ENCODE measurements at places on chromosomes 5 and 9.

GRCh38 chr9:136572003-136572827 lies 26.4 kb upstream of the NOTCH1 start:
- DNase-seq, result no peak

- DNase-seq, result no peak
Measured at GRCh38 chr9:131695366-131695765, 44.5 kb downstream of the RAPGEF1 start.

DNA sequence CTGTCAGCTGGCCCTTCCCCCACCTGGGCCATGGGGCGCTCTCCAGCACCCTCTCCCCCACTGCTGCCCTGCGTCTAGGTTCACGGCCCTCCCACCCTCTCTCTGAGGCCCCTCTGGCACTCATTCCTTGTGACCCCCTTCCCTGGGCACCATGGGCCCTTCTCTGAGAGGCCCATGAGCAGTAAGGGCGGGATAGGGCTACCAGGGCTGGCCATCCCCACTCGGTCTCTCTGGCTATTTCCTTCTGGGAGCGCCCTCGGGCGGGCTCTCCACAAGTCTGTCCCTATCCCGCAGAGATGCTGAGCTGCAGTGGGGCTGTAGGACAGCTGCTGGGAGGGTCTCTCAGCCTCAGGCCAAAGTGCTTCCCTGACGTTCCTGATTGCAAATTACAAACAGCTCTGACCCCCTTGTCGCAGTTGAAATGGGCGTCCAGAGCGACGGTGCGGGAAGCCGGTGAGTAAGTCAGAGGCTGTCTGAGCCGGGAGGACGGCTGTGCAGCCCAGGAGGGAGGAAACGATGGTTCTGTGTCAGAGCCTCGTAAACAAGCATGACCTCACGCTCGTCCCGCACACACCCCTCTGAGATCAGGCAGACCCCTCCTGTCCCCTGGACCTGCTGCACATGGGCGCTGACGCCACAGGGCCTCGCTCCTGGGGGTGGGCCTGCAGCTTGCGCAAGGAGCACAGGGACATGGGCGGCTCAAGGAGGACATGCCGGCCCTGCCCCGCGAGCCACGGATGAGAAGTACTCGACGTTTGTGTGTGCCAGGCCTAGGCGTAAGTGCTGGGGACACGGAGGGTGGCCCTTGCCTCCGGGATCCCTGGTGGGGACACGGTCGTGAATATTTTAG lies 36.3 kb upstream of the GFPT2 start:
- no peak for DNase-seq

GRCh38 chr5:176822793-176823481 lies 12.6 kb downstream of the UNC5A start:
- DNase-seq, result no peak

GRCh38 chr5:125814119-125814518 lies 609.1 kb upstream of the GRAMD2B start:
- no peak for DNase-seq

DNA sequence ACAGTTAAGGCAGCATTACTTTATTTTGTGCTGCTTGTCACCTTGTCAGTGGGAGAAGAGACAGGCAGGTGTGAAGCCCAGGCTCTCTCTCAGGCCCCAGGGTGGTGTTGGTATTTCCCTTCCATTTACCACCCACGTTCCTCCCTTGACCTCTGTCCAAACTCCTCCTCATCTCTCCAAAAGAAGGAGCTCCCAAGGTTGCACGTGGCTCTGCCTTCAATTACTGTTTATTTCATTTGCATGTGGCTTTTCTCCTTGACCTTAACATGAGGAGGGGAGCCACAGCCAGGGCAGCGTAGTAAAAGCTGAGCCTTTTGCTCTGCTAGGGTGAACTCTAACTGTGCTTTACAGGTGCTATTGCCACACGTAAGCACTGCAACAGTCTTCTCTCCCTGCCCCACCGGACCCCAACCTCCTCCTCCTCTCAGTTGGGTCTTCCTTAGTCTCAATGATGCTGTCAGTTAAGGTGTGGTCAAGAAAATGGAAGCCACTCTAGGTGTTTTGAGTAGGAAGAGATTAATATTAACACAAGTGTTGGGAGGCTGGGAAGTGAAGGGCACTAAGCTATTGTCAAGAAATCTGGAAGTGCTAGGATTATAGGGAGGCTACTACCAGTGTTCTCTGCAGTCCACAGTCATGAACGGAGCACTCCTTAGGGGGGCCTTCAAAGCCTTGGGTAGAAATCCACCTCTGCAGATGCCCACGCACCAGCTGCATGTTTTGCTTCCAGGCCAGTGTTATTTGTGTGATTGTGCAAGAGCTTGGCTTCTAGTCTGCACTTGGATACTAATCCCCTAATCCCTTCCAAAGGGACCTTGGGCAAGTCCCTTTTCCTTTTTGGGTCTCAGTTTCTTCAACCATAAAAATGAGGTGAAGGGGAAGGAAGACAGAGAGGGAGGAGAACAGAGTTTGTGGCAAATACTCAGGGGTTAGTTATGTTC lies 3.9 kb upstream of the ALDH1B1 start:
- DNase-seq, result peak; percentile 22

- DNase-seq, result no peak
Measured at GRCh38 chr5:109945097-109945678, 255.5 kb downstream of the MAN2A1 start.

DNA sequence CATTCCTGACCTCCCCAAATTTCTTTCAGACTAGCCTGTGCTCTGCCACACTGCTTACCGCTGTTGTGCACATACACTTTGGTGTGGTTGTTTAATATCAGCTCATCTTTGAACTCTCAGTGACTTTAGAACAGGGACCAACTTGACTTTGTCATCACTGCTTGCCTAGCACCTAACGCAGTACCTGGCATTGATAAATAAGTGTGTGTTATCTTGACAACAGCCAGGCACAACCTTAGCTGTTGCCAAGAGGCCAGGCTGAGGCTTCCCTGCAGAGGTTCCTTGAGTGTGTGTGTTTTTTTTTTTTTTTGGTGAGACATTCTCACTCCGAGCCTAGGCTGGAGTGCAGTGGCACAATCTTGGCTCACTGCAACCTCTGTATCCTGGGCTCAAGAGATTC lies 41.0 kb upstream of the SLC28A3 start:
- DNase-seq, result no peak

- no peak for DNase-seq
Measured at GRCh38 chr5:145247745-145248040, 587.4 kb downstream of the PRELID2 start.

DNA sequence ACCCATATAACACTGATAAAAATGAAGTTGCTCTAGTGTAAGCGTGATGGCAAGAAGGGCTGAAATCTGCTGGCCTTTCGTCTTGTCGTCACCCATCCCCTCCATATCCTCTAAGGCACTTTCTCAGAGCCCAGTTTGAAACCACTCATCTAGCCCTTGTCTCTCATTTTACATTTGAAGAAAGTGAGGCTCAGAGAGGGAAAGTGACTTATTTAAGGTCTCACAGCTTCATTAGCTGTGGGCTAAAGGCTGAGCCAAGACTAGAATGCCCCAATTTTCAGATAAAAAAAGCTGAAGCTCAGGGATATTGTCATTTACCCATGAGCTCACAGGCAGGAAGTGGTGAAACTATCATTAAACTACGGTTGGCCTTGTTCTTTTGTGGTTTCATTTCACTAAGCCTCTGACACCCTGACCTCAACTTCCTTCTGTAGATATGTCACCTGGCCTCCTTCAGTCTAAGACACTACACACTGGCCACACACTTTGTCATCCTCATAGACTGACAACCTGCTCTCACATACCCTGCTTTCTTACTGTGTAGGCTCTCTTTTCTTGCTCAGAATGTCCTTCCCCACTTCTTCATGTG lies 176.7 kb upstream of the DMAC1 start:
- no peak for DNase-seq

- DNase-seq, result no peak
Measured at GRCh38 chr9:113267911-113268566, 7.3 kb downstream of the CDC26 start.

DNA sequence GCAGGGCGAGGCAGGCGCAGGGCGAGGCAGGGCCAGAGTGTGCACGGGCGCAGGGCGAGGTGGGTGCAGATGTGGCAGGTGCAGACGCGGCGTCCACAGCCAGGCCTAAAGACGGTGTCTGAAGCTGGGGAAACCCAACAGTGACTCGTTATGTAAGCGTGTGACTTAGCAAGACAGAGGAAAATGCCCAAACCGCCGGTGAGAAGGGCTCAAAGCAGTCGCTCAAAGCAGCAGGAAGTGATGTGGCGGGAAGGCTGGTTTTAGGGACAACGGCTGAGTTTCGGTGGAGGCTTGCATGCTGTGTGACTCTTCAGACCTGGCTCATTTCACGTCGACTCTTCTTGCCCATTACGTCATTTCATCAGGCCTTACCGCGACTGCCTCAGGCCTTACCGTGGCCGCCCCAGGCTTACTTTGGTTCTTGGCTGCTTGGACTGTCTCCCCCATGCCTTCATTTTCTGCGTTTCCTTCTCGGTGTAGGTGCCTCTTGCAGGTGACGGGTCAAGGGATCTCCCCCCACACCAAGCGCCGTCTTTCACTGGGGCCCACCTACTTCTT lies 50.5 kb upstream of the EXOC3 start:
- no peak for DNase-seq
